ENCODE measurements at places on chromosomes 5 and 9.

DNA sequence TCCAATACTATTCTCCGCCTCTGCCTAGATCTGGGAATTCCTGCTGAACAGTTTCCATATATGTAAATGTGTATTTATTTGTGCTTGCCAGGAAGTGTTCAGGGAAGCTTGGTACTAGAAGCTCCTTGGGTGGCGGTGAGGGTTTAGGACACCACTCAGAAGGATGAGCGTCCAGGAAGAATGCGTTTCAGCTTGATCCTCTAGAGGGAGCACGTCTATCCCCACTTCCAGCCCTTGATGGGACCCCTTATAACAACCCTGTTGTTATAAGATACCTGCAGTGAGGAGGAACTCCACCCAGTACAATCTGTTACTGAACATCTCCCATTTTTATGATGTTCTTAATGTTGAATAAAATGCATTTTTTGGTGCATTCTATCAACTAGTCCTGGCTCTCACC, 88.9 kb downstream of the CYFIP2 start:
- DNase-seq, result no peak

GRCh38 chr5:95861221-95861863, 38.8 kb upstream of the GLRX start:
- no peak for DNase-seq

- DNase-seq, result no peak
Observed at GRCh38 chr5:143008809-143009521, 238.8 kb downstream of the ARHGAP26 start.

- DNase-seq, result no peak
Observed at GRCh38 chr5:153459051-153459743, 31.3 kb upstream of the GRIA1 start.

GRCh38 chr5:73625944-73626811, at the start of gene ARHGEF28:
ARHGEF28 (plus strand) TSS chr5:73626196; CDS start chr5:73684852, 58,656 bp downstream.
- no peak for DNase-seq

GRCh38 chr9:27367921-27368315, 71.0 kb upstream of the EQTN start:
- no peak for DNase-seq

DNA sequence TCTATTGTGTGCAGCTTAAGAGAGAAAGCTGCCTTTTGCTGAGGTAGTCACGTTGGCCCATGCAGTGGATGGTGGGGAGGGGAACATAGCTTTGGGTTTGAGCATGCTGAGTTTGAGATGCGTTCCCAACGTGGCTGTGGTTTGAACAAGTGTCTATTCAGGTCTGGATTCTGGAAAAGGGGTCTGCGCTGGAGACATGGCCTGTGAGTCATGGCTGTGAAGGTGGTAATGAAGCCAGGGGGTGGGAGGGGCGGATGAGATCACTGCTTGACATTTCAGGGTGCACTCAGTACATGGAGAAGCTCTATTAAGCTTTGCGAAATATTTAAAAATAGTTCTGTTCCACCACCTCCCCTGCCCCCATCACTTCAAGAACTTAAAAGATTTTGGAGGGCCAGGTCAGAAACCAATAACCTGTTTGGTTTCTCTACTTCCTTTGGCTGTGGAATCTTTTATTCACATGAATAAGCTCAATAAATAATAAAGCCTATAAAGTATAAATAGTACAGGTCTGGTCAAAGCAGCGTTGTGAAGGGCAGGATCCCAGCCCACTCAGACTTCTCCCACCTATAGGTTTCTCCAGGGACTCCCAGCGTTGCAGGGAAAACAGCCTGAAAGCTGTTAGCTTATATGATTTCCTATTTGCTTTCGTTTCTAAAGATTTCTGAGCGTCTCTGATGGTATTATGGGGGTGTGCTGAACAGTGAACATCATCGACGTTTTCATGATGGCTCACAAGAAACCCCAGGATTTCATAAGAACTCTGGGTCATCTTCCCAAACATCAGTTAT, 189.9 kb downstream of the NSG2 start:
- DNase-seq, result no peak

Data from left renal pelvis (tissue), 4 donors.